ENCODE measurements at places on chromosomes 7 and 10. TPM values are rescaled to one million over a fixed set of nuclear protein-coding genes. Genes with fewer than 3 reads are reported as not detected.

The CLDN4 gene
- 0.07 TPM for total RNA-seq

The DPP6 gene
- total RNA-seq = not detected

The PNLIP gene
- not detected for total RNA-seq

The SLC16A9 gene
- total RNA-seq = not detected

DNA sequence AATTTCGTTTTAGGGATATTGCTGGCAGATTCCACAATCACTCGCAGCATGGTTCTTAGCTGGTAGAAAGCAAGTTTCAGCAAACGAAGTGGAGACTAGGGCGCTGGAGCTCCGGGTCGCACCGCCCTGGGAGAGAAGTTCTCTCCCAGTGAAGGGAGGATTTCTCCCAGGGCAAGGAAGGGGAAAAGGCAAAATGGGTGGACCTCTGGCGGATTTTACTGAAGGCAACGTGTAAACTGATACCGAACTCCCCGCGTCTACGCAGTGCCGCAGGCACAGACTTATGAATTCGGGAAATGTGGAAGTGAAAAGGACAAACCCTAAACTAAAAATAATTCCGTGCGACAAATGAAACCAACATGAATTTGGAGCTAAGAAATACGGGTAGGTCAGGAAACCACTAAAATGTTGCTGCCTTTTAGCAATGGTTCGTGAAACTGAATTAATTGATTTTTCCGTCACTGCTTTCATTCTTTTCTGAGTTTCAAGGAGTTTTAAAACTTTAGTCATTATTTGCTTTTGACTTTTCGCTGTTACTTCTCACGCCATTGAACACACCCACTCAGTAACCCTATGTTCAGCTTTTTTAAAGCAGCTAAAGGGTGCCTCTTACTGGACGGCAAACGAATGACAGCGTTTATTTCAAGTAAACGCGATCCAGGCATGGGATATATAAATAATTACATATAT is at the start of gene MYOF:
TSS of gene MYOF (minus strand) at position 190 of the 690 bp plus-strand sequence. CDS start at position 50, 140 bp downstream.
- DNase-seq = no peak

GRCh38 chr7:37532636-37533035 is 84.0 kb upstream of the ELMO1 start:
- no peak for DNase-seq
